ENCODE measurements at places on chromosomes 12 and 14.

DNA sequence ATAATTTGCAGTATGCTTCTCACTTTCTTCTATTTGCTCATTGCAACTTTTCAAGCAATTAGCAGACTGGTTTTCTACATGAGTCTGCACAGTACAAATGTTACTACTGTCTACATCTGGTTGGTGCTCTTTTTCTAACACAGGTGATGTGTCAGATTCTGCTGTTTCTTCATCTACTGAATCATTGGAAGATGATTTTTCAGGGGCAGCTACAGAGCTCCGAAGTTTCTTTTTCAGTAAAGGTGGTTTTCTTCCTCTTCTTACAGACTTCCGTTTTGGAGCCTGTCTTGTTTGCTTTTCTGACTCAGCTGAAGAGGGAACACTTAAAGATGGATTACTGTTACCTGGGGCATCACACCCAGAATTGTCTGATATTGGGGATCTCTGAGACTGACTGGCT is 62.1 kb downstream of the SCAF11 start:
- DNase-seq = no peak

DNA sequence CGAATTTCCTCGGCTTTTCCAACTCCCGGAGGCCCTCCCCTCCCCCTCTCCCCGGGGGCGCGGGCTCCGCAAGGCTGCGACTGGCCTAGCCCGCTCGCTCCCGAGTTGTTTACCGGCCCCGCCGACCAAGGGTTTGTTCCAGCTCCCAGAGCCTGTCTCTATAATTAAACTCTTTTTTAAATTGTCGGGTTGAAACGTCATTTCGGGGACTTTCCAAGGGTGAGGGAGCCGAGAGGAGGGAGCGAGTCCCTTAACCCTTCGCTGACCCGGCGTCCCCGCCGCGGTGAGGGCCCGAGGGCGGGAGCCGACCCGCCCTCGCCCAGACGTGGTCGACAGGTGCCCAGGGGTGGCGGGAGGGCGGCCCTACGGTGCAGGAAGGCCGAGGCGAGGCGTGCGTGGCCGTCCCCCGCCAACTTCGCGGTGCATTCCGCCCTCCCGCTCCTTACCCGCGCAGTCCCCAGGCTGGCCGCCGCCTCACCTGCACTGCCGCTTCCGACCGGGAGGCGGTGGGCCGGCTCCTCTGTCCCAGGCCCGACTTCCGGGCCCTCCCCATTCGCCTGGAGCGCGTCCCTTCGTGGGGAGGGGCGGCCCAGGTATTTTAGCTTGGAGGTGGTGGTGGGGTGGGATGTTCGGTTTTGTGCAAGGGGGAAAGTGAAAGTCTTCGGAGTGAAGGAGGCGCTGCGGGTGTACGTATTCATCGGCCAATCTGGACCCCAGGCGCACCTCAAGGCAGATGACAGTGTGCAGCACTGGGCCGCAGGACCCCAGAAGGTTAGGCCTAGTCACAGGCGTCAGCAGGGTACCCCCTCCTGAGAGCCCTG is 2.9 kb upstream of the ZFP36L1 start:
- DNase-seq = peak; percentile 46

DNA sequence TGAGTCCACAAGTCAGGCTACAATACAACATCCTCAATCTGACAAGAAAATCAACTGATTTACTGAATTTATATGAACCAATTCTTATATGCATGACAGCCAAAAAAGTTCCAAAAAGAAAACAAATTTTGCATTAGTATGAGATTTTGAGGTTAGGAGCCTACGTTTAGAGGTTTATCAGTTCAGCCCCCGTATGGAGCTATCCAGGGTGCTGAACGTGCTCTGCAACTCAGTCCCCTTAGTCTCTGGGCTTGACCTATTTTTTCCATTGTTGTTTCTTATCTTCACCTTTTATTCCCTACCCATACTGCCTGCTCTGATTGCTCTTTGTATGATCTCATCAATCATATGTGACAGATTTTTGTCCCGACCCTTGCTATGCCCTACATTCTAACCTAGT is 693.0 kb downstream of the NRXN3 start:
- DNase-seq = peak; percentile 12

- no peak for DNase-seq
These were observed 21.3 kb downstream of the DTX1 start for GRCh38 chr12:113077859-113078255.

Measured in fibroblast of skin of left biceps (primary cell).